Fibroblast of lung (primary cell): ENCODE measurements at places on chromosomes 11 and 22. TPM values are rescaled to one million over a fixed set of nuclear protein-coding genes. Genes with fewer than 3 reads are reported as not detected.

SLC6A5 gene
- polyA plus RNA-seq = not detected in 2 replicates

GRCh38 chr22:37526376-37526775, 7.2 kb upstream of the CARD10 start:
- H3K27ac ChIP-seq = no peak overlapping the region
- H3K27me3 ChIP-seq = no peaks in the 10 kb centered on the region
- H3K36me3 ChIP-seq = no peaks in the 10 kb centered on the region
- H3K4me1 ChIP-seq = peaks cover 15% of the 10 kb centered on the region

GRCh38 chr11:34642001-34642554, 21.2 kb downstream of the EHF start:
- H3K4me3 ChIP-seq = no peak overlapping the region
- DNase-seq = no peak
- peaks cover 5% of the 10 kb centered on the region for H3K4me1 ChIP-seq
- no peaks in the 10 kb centered on the region for H3K27me3 ChIP-seq
- no peak overlapping the region for H3K27ac ChIP-seq

- no peaks in the 10 kb centered on the region for H3K27me3 ChIP-seq
- no peak overlapping the region for H3K27ac ChIP-seq
Observed at GRCh38 chr11:78949976-78950690, 375.5 kb upstream of the NARS2 start.
